Posterior cingulate gyrus (tissue), 11 donors: ENCODE measurements at places on chromosomes 1 and 21.

DNA sequence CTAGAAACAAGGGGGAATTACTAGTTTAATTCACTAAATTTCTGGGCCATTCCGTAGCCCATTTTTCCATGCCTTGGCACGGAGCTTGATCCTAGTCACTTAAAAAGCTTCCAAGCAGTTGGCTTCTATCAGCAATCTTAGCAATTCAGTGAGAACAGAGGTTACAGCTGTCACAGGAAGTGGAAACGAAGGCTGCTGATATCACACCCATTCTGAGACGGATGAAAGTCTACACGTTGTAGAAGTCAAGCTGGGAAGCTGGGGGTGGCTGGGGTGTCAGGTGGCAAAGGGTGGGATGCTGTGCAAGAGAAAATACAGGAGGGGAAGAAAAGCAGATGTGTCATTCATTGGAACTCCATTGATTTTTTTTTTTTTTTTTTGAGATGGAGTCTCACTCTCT is 11.8 kb upstream of the STMN1 start:
- DNase-seq, result no peak

DNA sequence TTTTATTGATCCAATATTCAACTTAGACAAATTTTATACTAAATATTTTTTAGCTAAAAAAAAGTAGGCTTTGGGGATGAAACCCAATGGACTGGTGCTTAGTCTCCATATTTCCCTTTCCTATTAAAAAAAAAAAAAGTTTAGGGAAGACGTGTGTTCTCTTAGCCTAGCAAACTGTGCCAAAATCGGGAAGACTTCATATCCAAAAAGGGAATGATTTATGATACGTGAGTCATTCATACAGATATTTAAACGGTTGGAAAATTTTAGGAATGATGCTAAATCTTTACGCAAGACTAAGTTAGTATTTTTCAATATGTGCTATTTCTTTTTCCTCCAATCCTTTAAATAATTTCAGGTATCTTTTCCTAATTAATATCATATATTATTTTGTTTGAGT is 50.7 kb downstream of the SPATA17 start:
- no peak for DNase-seq

GRCh38 chr21:41460578-41461527 is 34.8 kb downstream of the MX1 start:
- DNase-seq, result peak; percentile 85

GRCh38 chr1:6343506-6344405 is 49.8 kb downstream of the ACOT7 start:
- peak; percentile 95 for DNase-seq
